NCI-H69 (cell line): ENCODE measurements at places on chromosomes 16 and 17.

DNA sequence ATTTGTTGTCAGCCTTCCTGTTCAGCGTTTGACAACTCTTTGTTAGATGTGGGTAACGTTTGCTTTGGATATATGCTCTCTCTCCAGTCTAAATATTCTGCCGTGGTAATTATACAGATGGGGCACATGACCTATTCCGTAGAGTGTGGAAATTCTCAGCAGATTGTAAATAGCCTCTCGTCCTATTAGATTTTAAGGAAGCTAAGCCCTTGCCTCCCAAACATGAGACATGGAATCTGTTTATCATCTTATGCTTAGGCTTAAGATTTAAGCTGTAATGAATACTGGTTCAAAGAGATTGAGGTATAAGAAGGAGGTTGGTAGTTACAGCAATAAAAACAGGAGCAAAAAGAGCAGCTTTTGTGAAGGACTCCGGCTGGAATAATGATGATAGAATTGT lies 87.4 kb downstream of the RBFOX1 start:
- DNase-seq: peak; percentile 61

DNA sequence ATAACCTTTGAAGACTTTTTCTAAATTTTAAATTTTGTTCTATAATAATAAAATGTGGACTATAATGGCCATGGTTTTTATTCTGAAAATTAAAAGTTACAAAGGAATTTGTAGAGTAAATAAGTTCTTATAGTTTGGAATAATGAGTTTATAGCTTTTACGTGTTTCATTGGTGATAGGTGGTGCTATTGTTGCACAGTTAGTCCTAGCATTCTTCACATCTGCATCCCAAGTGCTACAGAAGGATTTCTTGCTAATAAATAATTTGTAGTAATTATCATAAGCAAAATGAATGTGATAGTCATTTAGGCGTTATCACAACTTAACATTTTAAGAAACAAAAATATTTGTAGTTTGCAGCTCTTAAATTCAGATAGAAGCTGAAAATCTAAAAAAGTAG lies 67.9 kb downstream of the BCAS3 start:
- DNase-seq: no peak

DNA sequence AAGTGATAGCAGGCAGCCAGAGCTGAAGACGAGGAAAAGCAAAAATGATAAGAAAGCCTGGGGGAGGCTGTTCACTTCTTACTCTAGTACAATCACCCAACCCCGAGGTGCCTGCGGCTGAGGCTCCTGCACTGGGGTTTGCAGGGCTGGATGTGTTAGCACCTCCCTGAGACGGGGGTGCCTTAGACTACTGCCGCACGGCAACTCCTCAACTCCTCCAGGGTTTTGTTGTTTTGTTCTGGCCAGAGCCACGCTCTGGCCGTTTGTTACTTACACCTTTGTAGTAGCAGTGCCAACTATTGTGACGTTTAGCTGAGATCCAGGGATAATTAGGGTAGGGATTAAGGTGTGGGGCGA lies 51.5 kb downstream of the LDHD start:
- DNase-seq: no peak

GRCh38 chr17:43831633-43832032 lies 1.3 kb downstream of the MPP3 start:
- no peak for DNase-seq

DNA sequence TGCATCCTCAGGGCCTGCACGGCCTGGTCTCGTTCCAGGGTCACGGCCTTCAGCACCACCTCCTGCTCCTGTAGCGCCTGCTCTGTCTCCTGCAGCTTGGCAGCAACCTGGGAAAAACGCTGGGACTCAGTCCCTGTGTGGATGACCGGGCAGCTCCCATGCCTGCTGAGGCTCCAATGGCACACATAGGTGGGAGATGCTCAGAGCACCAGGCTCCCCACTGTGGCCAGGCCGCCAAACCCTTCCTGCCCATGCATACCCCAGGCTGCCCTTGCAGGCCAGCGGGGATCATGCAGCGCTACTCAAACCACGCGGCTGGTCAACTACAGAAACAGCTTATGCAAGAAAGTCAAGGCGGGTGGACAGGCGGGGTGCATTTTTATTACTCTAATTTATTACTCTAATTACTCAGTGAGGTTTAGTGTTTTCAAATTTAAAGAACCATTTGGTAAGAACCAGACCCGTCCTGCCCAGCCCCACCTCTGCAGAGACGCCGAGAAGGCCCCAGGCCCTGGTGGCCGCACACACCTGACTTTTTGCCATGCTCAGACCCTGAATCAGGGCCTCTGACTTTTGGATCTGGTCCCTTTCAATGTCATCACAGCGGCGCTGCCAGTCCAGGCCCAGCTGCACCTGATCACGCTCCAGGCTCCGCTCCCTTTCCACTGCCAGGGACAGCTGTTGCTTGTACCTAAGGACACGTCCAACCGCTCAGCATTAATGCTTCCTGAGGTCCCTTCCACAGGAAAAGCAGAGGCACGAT lies 34.0 kb downstream of the CCDC57 start:
- no peak for DNase-seq
